ENCODE measurements at places on chromosomes 1 and 21.

DNA sequence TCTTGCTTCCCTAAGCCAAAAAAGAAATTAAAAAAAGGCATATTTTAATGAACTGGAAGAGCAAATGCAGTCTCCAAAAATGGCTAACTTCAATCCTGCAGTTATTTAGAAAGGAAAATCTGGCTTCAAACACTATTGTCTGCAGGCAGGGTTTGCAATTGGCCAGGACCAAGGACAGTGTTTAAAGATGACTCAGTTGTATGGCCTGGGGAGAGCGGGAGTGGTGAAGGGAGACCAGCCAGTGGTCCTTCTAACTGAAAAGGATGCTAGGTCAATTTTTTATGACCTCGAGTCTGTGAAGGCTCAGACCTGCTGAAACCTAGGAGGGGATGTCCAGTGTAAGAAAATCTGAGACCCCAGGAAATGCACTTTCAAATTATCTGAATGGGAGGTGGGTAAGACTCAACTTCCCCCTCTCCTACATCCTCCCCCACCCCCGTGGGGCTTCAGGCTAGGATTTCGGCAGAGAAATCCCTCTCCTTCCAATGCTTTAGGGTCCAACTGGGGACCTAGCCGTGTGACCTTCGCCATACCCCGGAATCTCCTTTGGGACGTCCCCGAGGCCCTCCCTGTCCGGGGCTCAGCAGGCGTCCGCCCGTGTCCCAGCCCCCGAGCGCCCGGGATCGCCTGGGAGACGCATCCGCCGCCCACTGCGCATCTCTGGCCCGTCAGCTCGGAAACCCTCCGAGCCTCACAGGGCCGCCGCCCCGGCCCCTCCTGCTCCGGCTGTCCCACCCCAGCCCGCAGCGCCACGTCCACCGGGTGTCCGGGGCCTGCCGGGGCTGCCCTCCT lies 602 bp upstream of the RIMKLA start:
- DNase-seq = no peak

- no peak for DNase-seq
Measured at GRCh38 chr1:30257742-30258380, 465.5 kb downstream of the MATN1 start.

DNA sequence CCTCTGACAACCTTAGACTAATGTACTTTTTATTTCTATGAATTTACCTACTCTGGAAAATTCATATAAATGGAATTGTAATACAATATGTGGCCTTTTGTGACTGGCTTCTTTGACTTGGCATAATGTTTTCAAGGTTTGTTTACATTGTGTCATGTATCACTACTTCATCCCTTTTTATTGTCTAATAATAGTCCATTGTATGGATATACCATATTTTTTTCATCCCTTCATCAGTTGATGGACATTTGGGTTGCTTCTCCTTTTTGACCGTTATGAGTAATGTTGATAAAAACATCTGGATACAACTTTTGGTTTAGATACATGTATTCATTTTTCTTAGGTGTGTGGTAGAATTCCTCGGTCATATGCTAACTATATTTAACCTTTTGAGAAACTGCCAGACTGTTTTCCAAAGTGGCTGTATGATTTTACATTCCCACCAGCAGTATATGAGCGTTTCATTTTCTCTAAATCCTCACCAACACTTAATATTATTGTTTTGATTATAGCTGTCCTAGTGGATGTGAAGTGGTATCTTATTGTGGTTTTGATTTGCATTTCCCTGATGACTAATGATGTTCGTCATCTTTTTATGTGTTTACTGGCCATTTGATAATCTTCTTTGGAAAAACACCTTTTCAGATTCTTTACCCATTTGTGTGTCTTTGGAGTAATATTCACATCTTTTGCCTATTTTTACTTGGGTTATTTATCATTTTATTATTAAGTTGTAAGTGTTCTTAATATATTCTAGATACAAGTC lies 3.5 kb downstream of the RO60 start:
- no peak for DNase-seq

GRCh38 chr1:227391879-227392278 lies 73.6 kb upstream of the CDC42BPA start:
- DNase-seq = no peak

GRCh38 chr1:28392027-28392652 lies 22.6 kb downstream of the PHACTR4 start:
- no peak for DNase-seq

GRCh38 chr1:91724231-91724630 lies 161.7 kb downstream of the TGFBR3 start:
- DNase-seq = no peak

GRCh38 chr1:227356620-227357146 lies 38.4 kb upstream of the CDC42BPA start:
- peak; percentile 38 for DNase-seq

GRCh38 chr1:155226910-155227260 lies 18.4 kb downstream of the MTX1 start:
- peak; percentile 42 for DNase-seq

- no peak for DNase-seq
Measured at GRCh38 chr1:152348447-152348846, 11.4 kb downstream of the FLG2 start.

GRCh38 chr1:40032240-40032891 lies 8.2 kb upstream of the CAP1 start:
- peak; percentile 64 for DNase-seq

GRCh38 chr1:16719571-16720350 lies 20.6 kb upstream of the RNU1-4 start:
- DNase-seq = no peak

DNA sequence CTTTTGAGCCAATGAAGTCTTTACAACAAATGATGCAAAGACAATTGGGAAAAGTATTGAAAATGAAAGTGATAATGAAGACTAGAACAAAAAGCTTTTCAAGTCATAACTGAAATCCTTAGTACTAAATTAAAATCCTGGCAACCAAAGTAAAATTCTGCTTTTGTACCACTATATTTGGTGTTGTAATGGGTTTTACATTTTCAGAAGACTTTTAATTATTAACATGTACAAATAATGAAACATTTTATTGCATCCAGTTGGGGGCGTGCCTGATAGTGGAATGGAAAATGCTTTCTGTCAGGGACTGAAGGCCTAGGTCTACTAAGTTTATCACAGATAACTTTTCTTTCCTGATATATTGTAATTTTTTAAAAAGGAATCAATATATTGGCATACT lies 89.4 kb downstream of the SDCCAG8 start:
- peak; percentile 28 for DNase-seq

GRCh38 chr1:233253832-233254331 lies 41.6 kb downstream of the PCNX2 start:
- DNase-seq = no peak

DNA sequence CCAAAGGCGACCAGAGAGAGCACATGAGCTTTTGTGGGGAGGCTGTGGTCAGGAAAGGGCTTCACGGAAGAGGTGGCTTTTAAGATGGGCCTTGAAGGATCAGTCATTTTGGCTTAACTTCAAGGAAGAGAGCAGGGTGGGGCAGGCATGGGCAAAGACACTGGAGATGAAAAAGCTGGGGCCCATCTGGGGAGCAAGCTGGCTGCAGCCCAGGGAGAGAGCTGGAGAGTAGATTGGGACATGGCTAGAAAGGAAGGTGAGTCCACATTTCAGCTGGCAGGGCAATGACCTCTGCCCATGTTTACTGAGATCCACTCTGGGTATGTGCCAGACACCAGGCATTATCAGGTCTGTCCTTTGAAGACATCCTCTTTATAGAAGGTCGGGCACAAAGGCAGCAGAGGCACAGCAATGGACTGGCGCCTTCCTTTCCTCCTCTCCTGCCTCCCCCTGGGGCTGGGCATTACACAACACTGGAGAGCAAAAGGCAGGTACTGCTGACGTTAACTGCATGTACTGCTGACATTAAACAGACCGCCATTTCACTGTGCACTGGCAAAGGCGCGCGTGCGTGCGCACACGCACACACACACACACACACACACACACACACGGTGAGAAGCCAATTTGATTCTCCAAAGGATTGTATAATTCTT lies 2.2 kb upstream of the UBXN10 start:
- no peak for DNase-seq

DNA sequence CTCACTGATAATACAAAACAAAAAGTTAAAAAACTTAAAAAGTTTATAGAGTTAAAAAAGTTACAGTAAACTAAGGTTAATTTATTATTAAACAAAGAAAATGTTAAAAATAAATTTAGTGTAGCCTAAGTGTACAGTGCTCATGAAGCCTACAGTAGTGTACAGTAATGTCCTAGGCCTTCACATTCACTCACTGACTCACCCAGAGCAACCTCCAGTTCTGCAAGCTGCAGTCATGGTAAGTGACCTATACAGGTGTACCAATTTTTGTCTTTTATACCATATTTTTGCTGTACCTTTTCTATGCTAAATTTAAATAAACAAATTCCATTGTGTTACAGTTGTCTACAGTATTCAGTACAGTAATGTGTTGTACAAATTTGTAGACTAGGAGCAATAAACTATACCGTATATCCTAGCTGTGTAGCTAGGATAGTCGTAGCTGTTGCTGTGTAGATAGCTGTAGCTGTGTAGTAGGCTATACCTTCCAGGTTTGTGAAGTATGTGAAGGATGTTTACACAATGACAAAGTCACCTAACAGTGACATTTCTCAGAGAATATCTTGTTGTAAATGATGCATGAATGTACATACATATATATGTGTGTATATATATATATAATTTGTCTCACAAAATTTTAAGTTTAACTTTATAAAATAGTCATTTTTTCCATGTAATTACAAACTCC lies 140.2 kb downstream of the TGFB2 start:
- DNase-seq = no peak

DNA sequence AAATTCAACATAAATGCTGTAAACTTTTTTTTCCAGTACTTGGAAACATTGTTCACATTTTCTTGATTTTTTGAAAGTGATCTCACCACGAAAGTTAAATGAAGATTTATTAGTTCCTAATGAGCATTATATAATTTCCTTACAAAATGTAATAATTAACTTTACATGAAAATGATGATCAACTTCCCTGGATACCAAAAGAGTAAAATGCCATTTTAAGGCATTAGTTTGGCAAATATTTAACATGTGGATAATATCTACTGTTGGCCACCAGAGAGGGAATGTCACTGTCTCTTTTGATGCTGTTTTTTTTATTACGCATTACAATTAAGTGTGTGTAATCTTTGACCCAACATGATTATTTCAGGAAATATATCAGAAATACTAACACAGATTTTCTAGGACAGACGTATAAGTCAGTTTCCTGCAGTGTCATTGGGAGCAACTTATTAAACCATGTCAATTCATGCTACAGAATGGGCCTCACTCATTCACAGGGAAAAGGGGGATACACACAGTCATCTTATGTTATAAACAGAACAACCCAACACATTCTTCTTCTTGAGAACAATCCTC lies 903.9 kb upstream of the ADGRL2 start:
- DNase-seq = no peak
